ENCODE measurements at places on chromosomes 2 and 18.

GRCh38 chr2:20796374-20796791 lies 26.5 kb downstream of the LDAH start:
- no peak for DNase-seq

GRCh38 chr2:75155115-75155514 lies 44.2 kb downstream of the TACR1 start:
- no peak for DNase-seq

DNA sequence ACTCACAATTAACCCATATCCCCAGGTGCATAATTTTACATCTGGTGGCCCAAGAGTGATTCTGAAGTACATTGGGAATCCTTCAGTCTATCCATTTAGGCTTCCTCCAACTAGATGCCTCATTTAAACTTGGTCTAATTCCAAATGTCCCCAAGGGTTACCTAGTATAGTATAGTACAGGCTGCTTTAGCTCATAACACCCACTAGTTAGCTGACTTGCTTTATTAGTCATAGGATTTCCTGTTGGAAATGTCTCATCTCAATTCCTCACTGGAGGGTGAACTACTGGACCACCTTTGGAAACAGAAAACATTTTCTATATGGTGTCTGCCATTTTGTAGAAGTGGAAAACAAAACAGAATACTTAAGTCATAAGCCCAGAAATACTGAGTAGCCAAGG lies 202.5 kb upstream of the SESTD1 start:
- no peak for DNase-seq

DNA sequence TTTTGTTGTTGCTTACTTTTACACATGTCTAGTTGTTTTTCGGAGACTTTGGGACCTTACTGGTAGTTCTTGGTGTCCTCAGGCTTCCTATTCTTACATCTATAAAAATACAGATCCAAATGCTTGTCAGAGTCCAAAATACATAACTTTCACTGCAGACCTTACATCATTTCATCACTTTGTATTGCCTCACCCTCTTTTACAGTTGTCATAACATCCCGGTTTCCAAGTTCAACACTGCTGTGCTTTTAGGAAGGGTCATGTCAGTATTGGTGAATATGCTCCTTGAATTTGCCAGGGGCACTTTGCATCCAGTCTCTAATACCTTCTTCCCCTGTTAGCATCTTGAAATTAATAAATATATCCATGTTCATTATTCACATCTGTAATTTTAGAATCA lies 518.2 kb upstream of the RAB12 start:
- no peak for DNase-seq

GRCh38 chr2:203579730-203580129 lies 44.6 kb upstream of the RAPH1 start:
- no peak for DNase-seq
